COR-L47 (cell line): ENCODE measurements at places on chromosomes 6 and 20.

DNA sequence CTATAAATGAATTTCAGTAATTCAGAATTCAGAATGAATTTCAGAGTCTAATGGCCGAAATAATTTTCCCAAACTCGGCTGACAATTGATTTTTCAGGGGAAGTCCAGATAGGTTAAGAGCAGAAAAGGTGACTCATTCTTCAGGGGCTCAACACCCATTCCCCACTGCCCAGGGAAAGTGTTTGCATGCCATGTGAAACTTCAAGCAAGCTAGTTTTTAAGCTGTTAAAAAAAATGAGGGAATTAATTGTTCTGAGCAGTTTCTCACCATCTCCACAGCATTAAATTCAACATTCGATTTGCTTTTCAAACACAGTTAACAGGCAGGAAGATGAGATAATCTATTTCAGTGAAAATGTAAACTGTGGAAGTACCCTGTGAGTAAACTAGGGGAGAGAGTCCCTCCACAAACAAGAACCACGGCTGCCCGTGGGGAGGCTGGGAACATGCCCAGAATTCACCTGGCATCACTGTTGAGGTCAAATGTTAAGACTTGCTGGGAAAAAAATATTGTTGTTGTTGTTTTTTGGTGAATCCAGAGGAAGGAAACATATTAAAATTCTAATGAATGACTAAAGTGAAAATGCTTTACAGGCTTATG is 650.8 kb upstream of the AGPAT4 start:
- no peak for DNase-seq

DNA sequence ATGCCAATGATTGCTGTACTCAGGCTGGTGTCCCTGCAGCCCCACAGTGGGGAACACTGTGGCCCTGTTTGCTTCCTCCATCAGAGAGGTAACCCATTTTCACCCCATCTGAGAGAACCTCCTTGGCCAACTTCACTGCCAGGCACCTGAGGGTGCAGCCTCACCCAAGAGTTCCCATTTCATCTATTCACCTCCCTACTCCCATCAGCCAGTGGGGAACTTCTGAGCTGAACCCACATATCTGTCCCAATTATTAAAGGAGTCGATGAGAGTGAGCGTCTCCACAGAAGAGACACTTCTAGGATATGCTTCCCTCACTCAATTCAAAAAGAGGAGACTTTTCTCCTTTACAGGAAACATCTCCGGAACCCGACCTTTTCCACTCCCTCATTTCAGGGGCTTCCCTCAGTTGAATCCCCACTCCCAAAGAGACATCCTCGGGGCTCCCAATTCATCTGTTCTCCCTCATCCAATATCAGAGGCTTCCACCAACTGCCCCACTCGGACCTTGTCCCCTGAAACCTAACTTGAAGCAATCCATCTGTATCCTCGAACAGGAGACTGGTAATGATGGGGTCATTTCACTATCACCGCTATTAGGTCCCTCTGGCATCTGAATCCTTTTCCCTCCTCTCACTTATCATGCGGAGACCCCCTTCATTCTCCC is 988 bp downstream of the UBE2V1 start:
- no peak for DNase-seq

- no peak for DNase-seq
Observed at GRCh38 chr6:116518621-116519368, 7.4 kb downstream of the CALHM5 start.

DNA sequence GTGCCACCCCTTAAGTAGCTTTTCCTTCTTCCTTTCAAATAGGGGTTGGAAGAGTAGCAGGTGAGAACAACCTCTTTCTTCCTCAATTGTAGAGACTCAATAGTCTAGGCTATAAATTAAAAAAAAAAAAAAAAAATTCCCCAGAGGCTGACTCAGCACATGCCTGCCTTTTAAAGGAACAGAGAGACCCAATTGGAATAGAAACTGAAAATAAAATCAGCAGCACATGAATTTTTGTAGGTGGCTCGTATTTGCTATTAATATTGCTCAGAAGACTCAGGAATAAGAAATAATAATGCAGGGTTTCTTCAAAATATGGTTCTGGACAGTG is 19.3 kb downstream of the TOP1 start:
- DNase-seq: no peak

DNA sequence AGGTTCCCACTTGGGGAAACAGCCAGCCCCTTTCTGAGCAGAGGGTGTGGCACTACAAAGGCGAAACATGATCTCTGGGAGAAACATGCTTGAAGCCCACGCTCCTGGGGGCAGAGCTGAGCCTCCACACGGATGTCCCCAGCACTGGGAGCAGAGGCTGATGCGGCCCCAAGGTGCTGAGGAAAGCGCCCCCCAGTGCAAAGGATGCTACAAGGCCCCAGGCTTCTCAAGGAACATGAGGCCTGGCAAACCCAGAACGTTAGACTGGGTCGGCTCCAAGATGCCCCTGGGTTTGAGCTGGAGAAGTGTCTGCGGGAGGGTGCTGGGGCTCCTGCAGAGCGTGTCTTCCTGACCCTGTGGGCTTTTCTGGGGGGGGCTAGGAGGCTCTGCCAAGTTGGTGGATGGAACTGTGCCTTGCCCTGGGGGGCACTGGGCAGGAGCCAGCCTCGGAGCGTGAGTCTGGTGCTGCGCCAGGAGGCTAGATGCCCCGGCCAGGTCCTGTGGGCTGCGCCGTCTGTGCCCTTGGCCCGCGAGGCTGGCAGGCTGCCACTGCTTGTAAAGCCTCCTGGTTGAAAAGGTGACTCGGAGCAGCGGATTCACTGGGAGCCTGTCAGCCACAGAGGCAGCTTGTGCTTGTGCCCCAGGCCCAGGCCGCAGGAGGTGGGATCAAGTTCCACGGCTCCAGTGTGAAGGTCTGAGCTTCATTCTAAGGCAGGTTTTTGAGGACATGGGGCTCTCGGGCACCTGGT is 8.1 kb downstream of the SYNJ2 start:
- DNase-seq: peak; percentile 31

- DNase-seq: no peak
Observed at GRCh38 chr6:127051571-127052260, 66.8 kb upstream of the RSPO3 start.

DNA sequence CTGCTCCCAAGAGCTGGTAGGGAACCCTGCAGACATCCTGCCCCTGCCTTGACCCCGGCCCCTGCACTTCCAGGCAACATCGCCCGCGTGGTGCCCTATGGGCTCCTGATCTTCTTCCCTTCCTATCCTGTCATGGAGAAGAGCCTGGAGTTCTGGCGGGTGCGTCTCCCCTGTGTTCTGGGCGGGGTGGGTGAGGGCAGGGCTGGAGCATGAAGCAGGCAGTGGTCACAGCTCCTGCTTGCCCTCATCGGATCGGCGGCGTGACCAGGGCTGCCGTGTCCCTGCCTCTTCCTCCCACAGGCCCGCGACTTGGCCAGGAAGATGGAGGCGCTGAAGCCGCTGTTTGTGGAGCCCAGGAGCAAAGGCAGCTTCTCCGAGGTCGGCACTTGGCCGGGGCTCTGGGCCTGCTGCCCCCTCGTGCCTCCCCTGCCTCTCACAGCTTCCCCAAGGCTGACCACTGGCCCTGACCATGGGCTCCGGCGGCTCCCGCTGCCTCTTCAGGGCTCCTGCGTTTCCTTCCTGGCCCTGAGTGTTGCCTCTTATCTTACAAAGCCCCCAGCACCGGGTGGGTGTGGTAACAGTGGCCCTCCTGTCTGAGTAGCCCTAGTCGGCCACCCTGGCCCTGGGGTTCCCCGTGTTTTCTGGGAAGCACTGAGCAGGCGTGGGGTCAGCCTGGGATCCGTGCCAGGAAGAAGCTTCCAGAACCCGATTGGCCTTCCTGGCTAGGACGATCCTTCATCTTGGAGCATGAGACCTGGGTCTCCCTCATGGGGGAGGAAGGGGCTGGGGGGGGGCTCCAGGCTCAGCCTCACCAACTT is 8.0 kb upstream of the TNFRSF6B start:
- no peak for DNase-seq

GRCh38 chr6:37903351-37904340 is 84.1 kb downstream of the ZFAND3 start:
- no peak for DNase-seq

GRCh38 chr6:137094411-137095008 is 49.7 kb upstream of the IL20RA start:
- DNase-seq: peak; percentile 26

GRCh38 chr6:153167061-153167891 is 36.2 kb upstream of the RGS17 start:
- no peak for DNase-seq

- DNase-seq: no peak
Observed at GRCh38 chr6:17276766-17277165, 4.4 kb upstream of the RBM24 start.

DNA sequence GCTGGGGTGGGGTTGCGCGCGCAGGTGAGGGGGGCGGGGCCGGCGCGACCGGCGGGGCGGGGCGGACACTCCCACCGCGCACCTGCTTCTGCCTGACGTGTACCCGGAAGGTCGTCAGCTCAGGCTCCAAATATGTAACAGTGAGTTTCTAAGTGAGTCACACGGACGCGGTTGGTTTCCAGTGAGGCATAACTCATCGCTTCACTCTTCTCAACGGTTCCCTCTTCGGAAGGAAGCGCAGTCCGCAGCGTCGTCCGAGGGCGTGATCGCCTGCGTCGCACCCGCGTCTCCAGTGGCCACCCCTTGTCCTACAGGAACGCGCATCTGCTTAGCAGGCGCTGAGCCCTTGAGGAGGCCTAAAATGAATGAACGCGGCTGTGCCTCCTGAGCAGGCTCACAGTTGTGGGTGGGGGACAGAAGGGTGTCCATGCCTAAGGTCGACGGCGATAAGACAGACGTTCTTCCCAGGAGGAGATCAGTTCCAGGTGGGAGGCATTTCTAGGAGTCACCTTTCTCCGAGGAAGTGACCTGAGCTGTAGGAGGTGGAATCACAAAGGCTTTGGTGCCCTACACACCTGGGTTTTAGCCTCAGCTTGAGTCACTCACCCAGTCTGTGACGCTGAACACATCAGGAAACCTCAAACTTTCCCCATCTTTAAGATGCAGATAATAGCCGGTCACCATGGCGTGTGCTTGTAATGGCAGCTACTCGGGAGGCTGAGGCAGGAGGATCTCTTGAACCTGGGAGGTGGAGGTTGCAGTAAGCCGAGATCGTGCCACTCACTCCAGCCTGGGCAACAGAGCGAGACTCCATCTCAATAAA is 50.9 kb upstream of the EZR start:
- DNase-seq: peak; percentile 83

- DNase-seq: no peak
Observed at GRCh38 chr6:131597446-131597845, 24.4 kb downstream of the ARG1 start.

DNA sequence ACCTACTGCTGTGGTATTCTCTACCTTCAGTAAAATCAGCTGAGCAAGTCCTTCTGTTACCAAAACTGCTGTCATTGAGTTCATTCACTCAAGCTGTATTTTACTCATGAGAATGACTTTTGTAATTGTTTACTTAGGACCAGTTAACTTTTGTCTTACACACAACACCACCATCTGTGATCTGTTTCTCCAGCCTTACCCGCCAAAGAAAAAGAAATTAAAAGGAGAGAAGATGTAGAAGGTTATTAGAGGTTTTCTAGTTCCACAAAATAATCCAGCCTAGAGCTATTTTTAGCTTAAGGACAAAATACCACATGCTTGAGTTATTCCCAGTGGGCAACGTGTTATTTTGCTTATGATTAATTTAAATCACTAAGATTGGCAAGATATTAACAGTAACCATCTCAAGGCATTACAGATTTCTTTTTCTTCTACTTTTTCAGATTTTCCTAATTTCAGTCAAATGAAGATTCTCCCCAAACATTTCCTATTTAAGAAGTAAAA is 38.2 kb downstream of the FAM8A1 start:
- no peak for DNase-seq

DNA sequence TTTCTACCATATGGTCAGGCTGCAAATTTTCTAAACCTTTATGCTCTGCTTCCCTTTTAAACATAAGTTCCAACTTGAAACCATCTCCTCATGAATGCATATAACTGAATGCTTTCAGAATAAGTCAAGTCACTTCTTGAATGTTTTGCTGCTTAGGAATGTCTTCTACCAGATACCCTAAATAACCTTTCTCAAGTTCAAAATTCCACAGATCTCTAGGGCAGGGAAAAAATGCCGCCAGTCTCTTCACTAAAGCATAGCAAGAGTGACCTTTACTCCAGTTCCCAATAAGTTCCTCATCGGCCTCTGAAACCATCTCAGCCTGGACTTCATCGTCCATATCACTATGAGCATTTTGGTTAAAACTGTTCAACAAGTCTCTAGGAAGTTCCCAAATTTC is 1011.2 kb upstream of the CITED2 start:
- DNase-seq: no peak

DNA sequence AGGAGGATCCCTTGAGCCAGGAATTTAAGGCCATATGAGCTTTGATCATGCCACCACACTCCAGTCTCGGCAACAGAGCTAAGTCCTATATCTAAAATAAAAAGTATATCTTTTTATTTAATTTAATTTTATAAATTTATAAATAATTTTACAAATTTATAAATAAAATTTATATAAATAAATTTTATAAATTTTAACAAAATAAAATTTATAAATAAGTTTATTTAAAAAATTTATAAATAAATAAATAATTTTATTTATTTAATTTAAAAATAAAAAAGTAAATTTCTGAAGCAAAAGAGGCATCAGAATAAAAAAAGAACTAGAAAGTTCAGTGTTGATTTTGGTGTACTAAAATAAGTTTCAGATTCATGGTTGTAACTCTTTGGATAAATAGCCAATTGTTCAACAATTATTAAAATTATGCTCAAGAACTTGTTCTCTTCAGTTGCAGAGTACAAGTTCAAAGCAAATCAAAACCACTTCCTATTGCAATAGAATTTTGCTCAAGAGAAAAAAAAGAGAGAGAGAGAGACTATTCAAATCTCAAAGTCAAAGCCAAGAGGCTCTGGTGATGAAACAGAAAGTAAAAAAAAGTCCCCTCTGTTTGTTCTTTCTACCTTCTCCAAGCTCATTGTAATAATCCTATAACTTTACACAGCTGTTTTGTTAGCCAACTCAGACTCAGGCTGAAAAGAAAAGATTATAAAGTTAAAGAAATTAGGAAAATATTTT is 547.5 kb upstream of the ADGRB3 start:
- DNase-seq: no peak

- no peak for DNase-seq
Observed at GRCh38 chr20:55513954-55514353, 491.4 kb downstream of the CBLN4 start.

GRCh38 chr6:137188855-137189254 is 15.4 kb upstream of the IL22RA2 start:
- no peak for DNase-seq

- DNase-seq: peak; percentile 60
Observed at GRCh38 chr20:38825901-38826625, 20.6 kb downstream of the PPP1R16B start.

GRCh38 chr6:43635387-43636307 is at the start of gene MAD2L1BP:
Gene MAD2L1BP, plus strand, starts transcription at chr6:43635840. Its CDS starts 36 bp downstream, at chr6:43635876.
- DNase-seq: peak; percentile 81
